Stimulated activated CD8-positive, alpha-beta memory T cell treated with anti-CD3 and anti-CD28 coated beads, Interleukin-7, amount 100 ng/mL, for 24 hours (primary cell): ENCODE measurements at places on chromosomes 2 and 18.

DNA sequence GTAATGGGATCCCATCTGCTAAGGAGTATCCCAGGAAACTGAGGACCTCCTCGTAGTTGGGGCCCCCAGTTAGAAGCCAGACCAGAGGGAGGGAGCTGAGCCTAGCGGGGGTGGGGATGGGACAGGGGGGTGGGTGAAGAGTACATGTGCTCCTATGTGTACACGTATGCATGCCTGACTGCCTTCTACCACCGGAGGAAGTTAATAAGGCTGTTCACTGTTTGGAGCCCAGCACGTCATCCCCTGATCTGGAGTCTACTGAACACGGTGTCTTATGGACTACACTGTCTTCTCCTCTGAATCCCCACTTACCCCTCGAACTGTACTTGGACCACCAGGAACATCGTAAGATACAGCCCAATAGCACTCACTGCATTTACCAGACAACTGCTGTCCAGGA, 68.5 kb downstream of the SFXN5 start:
- no peak for DNase-seq

- DNase-seq: no peak
Observed at GRCh38 chr2:10877651-10878111, 34.1 kb upstream of the KCNF1 start.

- DNase-seq: no peak
Observed at GRCh38 chr2:204261846-204262245, 283.4 kb upstream of the PARD3B start.

DNA sequence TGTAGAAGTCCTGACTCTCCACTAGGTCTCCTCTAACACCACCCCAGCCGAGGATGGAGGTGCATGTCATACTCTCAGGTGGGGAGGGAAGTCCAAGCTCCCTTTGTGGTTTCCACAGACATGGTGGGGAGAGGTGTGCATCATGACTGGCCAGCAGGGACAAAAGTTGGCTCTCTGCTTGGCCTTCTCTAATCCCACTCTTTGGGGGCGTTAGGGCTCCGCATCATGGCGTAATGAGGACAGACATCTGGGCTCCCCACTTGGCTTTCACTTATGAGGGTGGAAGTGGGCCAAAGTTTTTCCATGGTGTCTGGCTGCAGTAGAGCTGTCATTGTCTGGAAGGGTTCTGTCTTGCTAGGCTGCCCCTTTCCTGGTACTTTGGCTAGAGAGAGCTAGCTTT, 80.7 kb upstream of the DAPL1 start:
- no peak for DNase-seq

DNA sequence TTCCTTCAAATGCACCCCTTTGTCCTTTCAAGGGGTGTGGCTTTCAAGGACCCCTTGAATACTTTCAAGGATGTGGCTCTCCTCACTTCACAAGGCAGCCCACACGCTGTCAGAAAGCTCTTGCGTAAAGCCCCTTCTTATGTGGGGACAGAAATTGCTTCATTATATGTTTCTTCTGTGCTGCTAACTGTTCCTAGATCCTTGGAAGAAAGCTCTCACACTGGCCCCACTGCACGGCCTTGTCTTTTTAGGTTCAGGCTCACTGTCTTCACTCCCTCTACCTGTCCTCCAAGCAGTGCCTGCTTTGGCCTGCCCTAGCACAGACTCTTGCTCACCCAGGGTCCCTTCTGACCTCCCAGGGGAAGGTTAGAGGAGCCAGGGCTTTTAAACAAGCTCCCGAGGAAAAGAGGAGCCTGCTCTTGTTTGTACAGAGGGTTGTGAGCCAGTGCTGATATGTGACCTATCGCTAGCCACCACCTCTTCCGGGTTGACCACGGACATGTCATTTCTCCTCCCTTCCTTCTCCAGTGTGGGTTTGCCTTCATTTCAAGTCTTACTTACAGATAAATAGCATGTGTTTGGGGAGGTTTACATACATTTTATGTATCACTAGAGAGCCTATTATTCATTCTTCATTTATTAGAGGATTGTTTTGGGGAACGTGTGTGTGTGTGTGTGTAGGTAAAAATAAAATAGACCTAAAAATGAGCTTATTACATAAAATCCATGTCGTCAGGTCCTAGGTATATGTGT, 94.7 kb downstream of the RTN4 start:
- no peak for DNase-seq

DNA sequence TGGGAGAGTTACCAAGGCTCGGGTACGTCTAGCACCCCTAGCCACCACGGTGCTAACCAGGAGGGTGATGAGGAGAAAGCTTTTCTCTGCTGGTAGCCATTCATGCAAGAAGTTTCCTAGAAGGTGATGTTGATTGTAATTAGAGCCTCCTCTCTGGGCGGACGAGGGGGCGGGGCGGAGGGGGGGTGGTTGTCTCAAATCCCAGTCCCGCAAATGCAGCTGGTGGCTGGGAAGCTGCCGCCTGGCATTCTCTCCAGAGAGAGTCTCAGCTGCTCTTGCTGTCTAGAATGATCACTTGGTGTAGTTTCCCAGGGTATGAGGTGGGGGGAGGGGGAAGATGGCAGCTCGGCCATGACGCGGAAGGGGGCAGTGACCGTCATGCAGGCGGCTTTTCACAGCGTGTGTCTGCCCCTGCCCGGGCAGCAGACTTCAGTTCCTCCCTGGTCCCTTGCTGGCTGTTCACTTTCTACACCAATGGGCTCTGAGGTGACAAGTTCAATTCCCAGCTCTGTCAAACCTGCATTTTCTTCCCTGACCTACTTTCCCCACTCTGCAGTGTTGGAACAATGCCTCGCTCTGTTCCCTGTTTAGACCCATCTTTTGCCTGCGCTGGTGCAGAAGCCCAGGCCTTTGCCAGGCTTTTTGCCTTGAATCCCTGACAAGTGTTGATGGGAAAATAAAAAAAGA, 61.5 kb upstream of the KLF7 start:
- no peak for DNase-seq

- DNase-seq: no peak
Observed at GRCh38 chr2:57758686-57759085, 287.9 kb upstream of the VRK2 start.

DNA sequence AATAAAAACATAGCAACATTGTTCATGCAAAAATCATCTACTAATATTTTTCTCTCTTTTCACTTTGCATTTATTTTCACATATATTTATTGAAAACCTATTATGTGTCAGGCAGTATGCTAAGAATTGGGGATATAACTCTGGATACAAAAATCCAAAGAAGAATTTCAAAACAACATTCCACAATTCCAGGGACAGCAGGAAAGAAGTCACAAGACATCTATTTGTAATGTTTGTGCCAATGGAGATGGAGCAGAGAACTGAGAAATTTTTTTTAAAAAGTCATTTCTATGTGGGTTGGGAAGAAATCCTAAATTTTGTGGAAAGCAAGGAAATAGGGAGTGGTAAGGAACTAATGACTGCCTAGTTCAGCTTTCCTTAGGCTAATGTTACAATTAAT, 128.6 kb upstream of the TLK1 start:
- no peak for DNase-seq

GRCh38 chr2:129465045-129465444, 514.4 kb upstream of the RAB6C start:
- no peak for DNase-seq

GRCh38 chr2:163157411-163157810, 318.8 kb upstream of the KCNH7 start:
- no peak for DNase-seq

DNA sequence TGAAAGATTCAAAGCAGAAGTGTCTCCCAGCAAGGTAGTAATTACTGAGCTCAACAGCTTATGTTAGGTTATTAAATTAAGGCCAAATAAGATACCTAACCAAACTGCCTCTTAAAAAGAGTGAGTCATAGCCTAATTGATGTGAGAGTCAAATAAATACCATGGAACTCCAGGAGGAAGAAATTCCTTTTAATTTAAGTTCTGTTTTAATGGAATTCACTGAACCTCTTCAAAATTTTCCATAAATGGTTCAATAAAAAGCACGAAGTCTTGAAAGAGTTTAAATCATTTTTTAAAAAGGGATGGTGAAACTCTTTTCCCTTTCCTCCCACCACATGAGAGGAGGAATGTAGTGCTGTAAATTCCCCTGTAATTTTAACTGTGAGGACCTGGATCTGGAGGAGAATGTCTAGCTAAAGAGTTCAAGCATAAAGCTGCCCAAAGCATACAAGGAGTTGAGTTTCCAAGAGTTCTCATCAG, 180.8 kb upstream of the MMADHC start:
- DNase-seq: no peak

DNA sequence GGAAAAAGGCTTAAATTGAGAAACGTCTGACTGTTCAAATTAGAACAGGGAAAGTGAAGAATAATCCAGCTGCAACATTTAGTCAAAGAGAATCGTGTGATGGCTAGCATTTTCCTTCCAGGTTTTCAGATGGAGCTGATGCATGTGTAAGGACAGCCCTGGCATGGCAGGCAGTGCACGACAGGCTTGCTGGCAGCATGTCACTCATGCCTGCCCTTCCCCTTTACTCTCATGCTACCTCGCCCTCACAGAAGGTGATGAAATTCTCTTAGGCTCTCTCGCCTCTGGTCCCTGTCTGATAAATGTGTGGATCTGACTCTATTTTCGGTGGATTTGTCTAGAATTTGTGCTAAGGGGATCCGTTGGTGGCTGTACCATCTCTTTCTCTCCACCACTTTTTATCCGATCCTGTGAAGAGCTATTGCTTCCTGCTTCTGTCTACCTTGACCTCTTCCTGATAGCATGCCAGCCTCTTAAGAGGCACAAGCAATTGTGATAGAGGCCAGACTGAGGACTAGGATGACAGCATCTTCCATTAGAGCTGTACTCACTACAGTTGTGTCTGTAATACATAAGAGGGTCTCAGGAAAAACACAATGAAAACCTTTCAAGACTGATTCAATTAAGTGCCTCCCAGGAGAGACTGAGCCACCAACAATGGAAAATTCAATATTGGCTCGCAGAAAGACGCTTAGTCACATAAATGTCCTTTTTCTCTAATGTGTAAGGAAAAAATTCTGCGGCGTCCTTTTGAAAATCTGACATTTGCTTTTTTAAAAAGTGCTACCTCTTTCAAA, 65.6 kb upstream of the NOSTRIN start:
- DNase-seq: no peak

DNA sequence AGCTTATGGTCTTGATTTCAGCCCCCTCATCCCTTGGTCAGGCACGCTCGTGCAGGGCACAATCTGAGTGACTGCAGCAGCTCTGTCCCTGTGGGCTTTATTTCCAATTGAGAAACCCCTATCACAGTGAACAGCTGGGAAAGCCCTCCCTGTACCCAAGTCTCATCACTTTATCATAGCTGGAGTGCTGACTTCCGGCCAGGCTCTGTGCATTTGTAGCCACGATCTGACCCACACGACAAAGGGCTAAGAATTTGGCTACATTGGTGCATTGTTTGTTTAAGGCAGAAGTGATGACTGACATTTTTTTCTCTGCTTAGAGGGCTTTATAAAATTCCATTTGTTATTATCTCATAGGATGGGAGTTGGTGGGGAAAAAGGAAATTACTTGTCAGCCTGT, 184.4 kb downstream of the KCNS3 start:
- DNase-seq: no peak

GRCh38 chr2:147214914-147215313, 629.9 kb upstream of the ACVR2A start:
- no peak for DNase-seq

DNA sequence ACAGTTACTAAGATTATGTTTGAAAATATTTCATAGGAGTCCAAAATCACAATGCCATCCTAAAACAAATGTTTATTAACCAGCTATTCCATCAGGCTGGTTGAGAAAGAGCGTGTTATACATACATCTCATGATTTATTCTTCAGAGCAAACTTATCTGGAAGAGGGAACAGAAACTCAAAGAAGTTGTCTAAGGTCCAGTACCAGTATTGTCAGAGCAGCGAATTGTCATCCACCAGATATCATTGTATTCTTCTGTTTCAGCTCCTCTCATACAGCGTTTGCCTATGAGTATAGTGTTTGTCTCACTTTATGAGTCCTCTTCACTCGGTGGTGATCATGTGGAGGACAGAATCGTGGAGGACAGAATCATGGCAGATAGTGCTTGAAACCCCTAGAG, 238.2 kb downstream of the OSR1 start:
- DNase-seq: no peak

DNA sequence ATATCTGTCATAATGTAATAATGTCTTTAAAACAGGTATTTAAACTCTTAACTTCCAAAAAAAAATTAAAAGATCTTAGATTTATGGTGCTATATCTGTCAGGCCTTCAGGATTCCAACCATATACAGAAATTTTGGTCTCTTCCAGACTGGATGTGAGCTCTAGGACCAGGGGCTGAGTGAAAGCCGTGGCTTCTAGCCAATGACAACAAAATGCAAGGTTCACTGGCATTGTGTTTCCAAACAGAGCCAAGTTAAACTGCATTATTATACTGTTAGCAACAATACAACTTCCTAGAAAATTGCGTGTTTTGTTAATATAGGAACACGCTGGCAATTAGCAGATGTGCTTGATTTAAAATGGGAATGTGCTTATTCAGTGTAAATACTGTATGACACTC, 809.8 kb upstream of the SOX11 start:
- DNase-seq: no peak

- DNase-seq: no peak
Observed at GRCh38 chr2:39409697-39410389, 27.2 kb downstream of the MAP4K3 start.

GRCh38 chr2:236499691-236500578, 69.7 kb upstream of the ACKR3 start:
- no peak for DNase-seq
